Stimulated activated CD4-positive, alpha-beta T cell treated with anti-CD3 and anti-CD28 coated beads, Interleukin-2, amount 100 ng/mL, for 24 hours (primary cell): ENCODE measurements at places on chromosomes 6 and 20.
A peak's percentile ranks its signal among the peaks of the same experiment; 100 is the strongest.

DNA sequence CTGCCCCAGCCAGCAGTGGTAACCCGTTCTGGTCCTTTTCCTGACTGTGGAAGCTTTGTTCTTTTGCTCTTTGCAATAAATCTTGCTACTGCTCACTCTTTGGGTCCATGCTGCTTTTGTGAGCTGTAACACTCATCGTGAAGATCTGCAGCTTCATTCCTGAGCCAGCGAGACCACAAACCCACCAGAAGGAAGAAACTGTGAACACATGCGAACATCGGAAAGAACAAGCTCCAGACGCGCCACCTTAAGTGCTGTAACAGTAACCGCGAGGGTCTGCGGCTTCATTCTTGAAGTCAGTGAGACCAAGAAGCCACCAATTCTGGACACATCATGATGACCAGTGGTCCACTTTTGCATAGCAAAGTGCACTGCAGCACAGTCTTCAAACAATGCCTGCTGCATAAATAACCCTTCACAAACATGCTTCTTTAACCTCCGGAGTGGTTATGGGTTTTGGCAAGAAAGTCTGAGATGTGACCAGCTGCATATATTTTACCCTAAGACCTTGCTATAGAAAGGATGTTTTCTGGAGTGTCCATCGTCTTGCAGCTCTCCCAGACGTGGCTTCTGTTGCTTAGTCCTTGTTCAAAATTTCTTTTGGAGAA, 8.9 kb upstream of the MUC22 start:
- DNase-seq = no peak

DNA sequence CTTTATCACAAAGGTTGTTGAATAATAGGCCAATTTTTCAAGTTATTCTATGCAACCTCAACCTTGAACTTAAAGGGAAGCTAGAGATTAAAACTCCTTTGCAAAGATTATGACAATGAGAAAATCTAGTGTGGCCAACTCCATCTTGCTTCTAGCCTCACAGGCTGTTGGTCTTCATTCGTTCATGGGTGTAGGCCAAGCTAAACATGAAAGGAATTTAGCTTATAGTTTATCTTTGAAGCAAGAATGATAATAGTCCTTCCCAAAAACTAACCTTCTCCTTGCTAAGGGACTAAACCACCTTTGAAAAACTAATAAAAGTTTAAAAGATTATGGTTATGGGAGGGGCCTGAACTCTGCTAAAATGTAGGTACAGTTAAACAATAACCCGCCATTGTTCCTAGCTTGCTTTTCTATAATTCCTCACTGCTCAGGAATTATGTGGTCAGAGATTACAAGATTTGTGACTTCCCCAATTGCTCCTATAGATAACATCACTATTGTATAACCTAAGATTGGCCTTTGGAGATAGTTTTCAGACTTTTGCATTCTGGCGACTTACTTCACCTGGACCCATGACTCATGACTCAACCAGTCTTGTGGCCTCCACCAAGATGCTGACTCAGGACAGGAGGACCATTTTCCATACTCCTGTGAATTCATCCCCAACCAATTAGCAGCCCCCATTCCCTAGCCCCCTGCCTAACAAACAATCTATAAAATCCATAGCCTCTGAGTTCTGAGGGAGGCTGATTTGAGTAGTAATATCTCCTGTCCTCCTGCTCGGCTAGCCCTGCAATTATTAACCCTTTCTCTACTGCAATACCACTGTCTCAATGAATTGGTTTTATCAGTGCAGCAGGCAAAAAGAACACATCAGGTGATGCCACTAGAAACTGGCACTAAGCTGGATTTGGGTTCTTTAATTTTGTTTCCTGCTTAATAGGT, 154.5 kb downstream of the CD83 start:
- DNase-seq = no peak

- no peak for DNase-seq
These were observed 56.9 kb upstream of the NXT1 start for GRCh38 chr20:23293689-23294088.

GRCh38 chr20:23106271-23106851, 20.2 kb upstream of the CD93 start:
- DNase-seq = no peak

DNA sequence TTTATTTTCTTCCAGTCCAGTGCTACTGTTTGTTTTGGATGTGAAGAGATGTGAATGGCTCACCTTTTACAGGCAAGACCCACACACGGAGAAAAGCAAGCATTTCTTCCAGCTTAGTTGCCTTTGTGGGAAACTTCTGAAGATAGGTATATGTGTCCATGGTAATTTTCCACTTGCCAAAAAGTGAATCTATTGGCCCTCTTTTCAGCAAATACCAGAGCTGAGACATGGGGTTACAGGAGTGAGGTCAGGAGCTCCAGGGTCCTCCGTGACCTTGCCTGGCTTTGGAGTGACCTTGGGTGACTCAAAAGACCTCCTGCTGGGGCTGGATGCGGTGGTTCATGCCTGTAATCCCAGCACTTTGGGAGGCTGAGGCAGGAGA, 166.7 kb downstream of the SCML4 start:
- no peak for DNase-seq

- DNase-seq = no peak
These were observed 7.2 kb upstream of the PIM1 start for GRCh38 chr6:37162740-37163139.

DNA sequence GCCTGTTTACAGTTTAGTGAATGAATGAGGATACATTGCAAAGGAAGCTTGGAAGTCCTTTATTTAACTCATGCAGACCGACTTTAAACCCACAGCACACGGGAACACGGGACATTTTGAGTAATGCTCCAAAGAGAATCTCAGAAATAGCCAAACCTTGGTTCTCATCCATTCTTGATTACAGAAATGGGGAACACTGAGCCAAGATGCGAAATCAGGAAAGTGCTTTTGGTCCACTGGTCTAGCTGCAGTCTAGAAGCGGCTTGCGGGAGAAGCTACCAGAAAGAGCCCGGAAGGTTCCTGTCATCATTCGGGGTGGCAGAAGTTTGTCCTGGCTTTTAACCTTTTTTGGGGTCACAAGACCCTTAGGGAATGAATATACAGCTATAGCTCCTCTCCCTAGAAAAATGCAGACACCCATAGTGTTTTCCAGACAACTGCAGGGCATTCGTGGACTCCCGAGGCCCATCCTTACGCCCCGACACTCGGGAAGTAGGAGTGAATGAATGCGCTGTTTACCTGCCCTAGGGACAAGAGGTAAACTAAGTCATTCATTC, 475 bp upstream of the TMEM181 start:
- no peak for DNase-seq

DNA sequence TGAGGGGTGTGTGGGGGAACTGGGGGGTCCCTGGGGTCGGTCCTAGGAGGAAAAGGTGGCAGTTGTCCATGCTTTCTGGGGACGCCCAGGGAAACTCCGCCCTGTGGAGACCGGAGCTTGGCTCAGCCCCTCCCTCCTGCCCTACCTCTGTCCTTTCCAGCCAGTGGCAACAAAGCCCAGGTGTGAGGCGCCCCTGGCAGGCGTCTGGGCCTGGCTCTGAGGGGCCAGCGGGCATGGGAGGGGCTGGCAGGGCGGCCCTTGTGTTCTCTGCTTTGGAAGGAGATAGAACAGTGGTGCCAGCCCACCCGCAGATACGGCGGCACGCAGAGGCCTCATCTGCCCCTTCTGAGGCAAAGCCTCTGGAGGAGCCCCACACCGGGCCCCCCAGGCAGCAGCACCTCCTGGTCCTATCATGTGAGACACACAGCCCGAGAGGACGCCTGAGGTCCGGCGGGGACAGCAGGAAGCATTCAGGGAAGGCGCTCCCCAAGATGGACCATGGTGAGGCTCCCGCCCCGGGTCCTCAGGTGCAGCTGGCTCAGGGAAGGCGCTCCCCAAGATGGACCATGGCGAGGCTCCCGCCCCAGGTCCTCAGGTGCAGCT, 47.9 kb downstream of the YTHDF1 start:
- no peak for DNase-seq

- DNase-seq = no peak
These were observed 8.3 kb downstream of the SLPI start for GRCh38 chr20:45246109-45246508.

GRCh38 chr20:23049201-23050075, at the start of gene THBD:
TSS of gene THBD (minus strand) at chr20:23049672. CDS start at chr20:23049504, 168 bp downstream.
- DNase-seq = no peak

DNA sequence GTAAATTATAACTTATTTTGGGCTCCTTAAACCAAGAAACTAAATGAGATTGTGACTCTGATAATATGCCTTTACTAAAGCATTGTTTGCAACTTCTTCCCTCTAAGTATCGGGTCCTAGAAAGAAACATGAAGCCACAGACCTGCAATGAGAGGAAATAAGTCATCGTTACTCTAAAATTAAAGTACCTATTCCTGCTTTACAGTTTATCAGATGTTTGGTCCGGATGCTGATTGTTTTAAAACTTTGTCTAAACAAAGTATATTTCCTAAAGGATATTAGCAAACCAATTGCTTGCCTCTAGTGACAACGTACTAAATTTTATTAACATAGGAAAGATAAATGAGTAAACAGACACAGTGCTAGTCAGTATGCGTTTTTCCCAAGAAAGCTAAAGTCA, 216.8 kb downstream of the GJA1 start:
- DNase-seq = no peak

DNA sequence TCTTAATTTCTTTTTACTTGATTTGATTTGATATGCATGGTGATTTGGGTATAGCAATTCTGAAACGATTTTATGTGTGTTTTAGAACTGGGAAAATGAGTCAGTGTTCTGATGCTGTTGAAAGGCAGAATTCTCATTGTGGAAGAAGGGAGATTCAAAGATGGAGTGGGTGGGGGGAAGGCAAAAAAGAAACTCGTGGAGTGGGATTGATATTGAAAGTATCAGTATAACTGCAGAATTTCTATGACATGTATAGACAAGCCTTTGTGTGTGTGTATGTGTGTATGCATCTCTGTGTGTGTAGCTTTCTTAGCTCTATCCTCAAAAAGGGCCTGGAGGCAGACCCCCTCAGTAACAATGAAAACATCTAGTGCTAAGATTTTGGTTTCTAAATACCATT, 184.3 kb upstream of the OLIG3 start:
- DNase-seq = no peak

- no peak for DNase-seq
These were observed 7.8 kb upstream of the TSBP1 start for GRCh38 chr6:32379545-32379944.

GRCh38 chr20:3456648-3457047, 14.2 kb upstream of the ATRN start:
- no peak for DNase-seq

DNA sequence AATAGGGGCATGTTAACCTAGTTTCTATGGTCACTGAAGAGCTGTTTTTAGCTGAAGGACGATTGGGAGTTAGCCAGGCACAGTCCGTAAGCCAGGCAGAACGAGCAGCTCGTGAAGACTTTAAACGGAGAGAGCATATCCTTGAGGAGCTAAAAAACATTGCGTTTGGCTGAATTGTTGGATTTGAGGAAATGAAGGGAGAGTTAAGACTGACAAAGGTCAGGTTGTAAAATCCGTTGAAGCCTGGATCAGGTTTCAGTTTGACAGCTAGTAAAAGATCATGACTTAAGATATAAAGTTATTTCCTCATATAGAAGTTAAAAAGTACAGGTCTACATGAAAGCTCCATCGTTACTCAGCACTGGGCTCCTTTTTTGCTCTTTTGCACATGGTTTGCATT, 2.8 kb downstream of the DBNDD2 start:
- no peak for DNase-seq

DNA sequence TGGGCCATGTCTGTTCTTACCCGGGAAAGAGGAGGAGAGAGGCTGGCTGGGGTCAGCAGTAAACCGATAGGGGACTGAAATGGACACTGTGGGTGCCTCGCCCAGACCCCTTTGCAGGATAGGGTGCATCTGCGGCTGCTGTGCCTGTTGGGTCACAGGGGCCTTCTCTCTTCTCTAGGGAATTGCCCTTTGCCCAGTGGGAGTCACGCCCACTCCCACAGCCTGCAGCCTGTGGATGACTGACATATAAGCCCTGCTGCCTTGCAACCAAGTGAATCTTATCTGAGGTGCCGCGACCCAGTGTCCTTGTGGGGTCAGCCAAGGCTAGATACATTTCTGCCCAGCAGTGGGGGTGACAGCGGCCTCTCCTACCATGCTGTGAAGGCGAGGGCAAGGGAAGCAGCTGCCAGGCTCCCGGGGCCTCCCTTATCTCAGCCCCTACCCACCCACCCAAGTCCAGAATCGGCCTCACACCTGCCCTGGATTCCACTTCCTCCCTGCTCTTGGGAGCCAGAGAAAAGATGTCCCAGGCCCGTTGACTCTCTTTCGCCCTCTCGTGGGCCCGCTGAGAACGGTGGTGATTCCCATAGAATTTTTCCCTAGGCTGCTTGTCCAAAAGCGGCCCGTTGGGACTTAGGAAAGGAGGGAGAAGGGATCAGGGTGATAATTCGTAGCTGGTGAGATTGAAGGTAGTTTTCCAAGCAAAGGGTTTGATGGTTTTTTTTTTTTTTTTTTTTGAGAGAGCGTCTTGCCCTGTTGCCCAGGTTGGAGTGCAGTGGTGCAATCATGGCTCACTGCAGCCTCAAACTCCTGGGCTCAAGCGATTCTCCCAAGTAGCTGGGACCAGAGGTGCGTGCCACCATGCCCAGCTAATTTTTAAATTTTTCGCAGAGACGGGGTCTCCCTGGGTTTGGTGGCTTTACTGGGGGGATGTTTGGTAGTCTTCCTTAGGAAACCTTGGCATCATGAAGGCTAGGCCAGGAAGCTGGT, 76.4 kb upstream of the RNF24 start:
- peak; percentile 56 for DNase-seq

DNA sequence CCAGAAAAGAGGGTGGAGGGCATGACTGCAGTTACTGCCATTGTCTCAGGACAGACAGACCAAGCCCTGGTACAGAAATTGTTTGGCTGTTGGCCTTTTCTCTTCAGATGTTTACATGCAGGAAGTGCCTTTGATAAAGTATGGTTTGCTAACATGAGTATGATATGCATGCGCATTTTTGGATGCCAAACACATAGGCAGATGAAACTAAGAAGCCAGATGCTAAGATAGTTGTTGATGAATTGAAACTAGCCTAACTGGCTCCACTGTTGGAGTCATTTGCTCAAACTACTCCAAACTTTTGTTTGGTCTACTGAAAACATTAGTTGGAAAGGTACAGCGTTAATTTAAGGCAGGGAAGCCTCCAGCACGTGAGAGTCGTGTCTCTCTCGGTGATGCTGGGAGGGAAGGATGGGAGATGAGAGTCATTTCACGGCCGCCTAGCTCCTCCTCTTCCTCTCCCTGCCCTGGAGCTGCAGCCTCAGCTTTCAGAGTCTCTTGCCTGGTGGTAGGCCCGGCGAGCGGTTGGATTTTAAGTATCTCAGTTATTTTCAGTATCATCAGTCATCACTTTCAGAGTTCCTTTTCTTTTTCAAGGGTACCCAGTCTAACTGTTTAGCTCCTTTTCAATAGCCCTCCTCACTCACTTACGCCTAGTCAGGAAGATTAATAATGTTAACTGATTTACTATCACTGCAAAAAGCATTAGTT, 29.7 kb downstream of the RREB1 start:
- DNase-seq = peak; percentile 74

GRCh38 chr6:156450421-156450820, 326.8 kb upstream of the ARID1B start:
- DNase-seq = no peak

GRCh38 chr6:105041880-105042279, 85.0 kb downstream of the LIN28B start:
- no peak for DNase-seq

GRCh38 chr6:147604373-147604772, 95.9 kb downstream of the SAMD5 start:
- no peak for DNase-seq

GRCh38 chr6:2054516-2055067, 190.8 kb downstream of the GMDS start:
- DNase-seq = no peak

GRCh38 chr20:768426-768978, at the start of gene SLC52A3:
TSS of gene SLC52A3 (minus strand) at chr20:768500. CDS start at chr20:765774, 2,726 bp downstream.
- no peak for DNase-seq

GRCh38 chr20:43349841-43350240, 107.9 kb upstream of the SRSF6 start:
- DNase-seq = no peak

- no peak for DNase-seq
These were observed 53.3 kb upstream of the TNFRSF21 start for GRCh38 chr6:47362857-47363461.
